Metanephros (tissue), 2 donors: ENCODE measurements at places on chromosomes 16 and 17. TPM values are rescaled to one million over a fixed set of nuclear protein-coding genes. Genes with fewer than 3 reads are reported as not detected.

Gene DPEP3
- total RNA-seq = not detected

Gene IGF2BP1
- 4.3 TPM for total RNA-seq

Gene CASKIN1
- 1.6 TPM for total RNA-seq

Gene RAB37
- total RNA-seq = 3.0 TPM

Gene MAPT
- total RNA-seq = 8.3 TPM
